ENCODE measurements at places on chromosomes 1 and 21.
A peak's percentile ranks its signal among the peaks of the same experiment; 100 is the strongest.

GRCh38 chr1:185317886-185318310 is 855 bp upstream of the IVNS1ABP start:
- peak; percentile 42 for DNase-seq

DNA sequence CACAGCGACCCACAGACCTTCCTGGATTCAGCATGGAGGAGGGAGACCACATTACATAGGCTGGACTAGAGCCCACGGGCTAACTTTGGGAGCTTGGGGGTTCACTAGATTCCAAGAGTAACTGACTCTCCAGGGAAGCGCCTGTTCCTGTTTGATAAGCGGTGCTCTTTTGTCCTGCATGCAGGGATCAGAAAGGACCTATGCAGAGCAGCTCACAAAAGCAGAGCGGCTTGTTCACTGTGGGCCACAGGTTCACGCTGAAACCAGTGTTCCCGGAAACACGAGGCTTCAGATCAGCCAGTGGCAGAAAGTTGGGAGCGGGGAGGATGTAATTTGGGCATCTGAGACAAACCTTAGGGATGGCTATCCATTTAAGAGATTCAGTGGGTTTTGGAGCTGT is 403.9 kb downstream of the PCP4 start:
- DNase-seq: no peak

GRCh38 chr1:100613817-100614559 is 76.0 kb downstream of the GPR88 start:
- DNase-seq: no peak

DNA sequence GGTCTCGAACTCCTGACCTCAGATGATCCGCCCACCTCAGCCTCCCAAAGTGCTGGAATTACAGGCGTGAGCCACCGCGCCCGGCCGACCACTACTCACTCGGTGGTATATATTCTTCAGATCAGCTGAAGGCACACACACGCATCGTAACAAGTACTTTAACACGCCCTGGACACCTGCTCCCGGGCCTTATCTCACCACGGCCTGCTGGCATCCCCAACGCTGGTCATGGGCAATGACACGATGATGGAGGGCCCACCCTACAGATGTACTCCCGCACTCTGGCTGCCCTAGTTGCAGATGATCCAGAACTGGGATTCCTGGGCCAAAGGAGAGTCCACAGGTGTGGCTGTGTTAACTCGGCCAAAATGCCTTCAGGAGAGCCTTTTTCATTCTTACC is 11.6 kb downstream of the UBE2J2 start:
- no peak for DNase-seq

- no peak for DNase-seq
These were observed 222.3 kb downstream of the TPR start for GRCh38 chr1:186152620-186153239.

DNA sequence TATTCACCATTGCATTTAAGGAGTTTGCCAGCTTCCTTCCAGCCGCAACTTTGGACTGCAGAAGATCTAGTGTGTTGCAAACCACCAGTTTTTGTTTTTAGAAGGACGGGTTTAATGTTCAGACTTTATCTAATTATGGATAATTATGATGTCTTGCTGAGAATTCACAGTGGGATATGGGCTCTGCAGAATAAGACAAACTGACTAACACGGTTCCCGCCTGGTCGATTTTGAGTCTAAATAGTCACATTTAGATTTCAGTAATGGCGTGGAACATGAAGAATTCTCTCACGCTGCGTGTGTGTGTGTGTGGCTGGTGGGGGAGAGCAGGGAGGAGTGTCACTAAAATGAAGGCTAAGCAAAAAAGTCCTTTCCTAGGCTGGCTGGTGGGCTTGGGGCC is 48.5 kb upstream of the DMRTB1 start:
- no peak for DNase-seq

DNA sequence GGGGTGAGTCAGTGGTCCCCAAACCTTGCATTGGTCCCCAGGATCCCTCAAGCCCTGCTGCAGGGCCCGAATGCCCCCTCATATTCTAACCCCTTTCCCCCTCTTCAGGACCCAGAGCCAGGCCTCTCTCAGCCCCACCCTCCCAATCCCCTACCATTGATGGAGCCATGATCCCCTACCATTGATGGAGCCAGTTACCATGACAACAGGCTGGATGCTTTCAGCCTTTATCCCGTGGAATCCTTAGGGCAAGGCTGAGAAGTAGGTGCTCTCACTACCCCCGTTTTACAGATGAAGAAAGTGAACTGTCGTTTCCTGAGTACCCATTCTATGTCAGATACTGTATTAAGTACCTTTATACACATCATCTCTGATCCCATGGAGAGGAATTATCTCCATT is 70.8 kb downstream of the EPHB2 start:
- no peak for DNase-seq

DNA sequence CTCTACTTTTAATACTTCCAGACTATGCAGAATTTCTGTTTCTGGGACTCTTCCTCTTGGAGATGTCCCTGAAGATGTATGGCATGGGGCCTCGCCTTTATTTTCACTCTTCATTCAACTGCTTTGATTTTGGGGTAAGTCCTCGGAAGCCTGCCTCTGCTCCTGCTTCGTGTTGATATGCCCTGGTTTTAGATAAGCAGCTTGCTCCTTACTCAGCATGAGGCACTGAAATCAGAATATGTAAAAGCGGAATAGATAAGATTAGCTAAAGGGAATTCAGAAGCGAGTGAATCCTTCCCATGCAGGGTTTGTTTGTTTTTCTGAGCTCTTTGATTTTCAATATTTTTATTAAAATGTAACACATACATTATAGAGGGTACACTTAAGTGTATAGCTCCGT is 234.7 kb downstream of the CACNA1E start:
- DNase-seq: no peak

GRCh38 chr1:119633575-119633974 is 14.5 kb downstream of the ZNF697 start:
- DNase-seq: no peak

DNA sequence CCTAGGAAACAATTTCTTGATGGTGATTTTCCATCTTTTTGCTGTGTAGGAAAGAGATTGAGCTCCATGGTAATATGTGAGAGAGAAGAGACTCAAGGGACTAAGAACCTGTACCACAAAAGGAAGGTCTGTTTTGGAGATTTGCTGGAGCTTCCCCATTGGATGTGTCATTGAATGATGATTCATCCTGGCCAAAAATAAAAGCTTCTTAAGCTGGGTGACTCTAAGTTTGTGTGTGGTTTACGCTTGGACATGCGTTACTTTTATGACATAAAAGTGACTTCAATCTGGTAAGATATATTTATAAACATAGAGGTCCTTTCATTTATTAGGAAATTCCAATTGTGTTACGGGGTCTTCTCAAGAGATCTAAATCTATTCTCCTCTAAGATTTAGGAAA is 17.4 kb upstream of the IL19 start:
- DNase-seq: no peak

DNA sequence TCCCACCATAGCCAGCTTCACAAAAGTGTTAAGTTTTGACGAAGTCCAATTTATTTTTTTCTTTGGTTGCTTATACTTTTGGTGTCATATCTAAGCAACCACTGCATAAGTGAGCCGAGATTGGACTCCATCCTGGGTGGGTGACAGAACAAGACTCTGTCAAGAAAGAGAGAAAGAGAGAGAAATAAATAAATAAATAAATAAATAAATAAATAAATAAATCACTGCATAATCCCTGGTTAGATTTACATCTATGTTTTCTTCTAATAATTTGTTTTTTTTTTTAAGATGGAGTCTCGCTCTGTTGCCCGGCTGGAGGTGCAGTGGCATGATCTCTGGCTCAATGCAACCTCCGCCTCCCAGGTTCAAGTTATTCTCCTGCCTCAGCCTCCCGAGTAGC is 18.3 kb upstream of the ZFYVE9 start:
- no peak for DNase-seq

GRCh38 chr21:33245289-33245918 is 15.7 kb downstream of the IFNAR2 start:
- no peak for DNase-seq

DNA sequence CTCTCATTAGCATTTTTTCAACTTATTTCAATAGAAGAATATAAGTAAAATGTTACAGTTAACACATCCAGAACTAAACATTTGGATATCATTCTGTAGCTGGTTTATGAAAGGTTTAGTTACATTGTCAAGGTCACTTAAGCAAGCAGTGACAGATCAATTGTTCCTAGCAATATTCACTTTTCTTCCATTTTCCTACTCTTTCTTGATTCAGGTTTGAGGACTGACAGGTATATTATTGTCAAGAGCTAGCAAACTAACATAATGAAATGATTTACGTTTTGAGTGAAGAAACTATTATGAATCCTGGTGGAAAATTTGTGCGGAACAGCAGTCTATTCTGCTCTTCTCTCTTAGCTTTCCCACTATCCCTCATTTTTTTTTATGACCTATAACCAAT is 220.4 kb upstream of the ADGRL4 start:
- DNase-seq: no peak

GRCh38 chr1:247172996-247173395 is 1.2 kb upstream of the ZNF124 start:
- no peak for DNase-seq

GRCh38 chr1:163774401-163774945 is 452.7 kb downstream of the NUF2 start:
- DNase-seq: no peak

- DNase-seq: no peak
These were observed 4.1 kb upstream of the TMEM81 start for GRCh38 chr1:205088341-205088740.

- no peak for DNase-seq
These were observed 184.4 kb upstream of the GALNT2 start for GRCh38 chr1:229882621-229883020.

DNA sequence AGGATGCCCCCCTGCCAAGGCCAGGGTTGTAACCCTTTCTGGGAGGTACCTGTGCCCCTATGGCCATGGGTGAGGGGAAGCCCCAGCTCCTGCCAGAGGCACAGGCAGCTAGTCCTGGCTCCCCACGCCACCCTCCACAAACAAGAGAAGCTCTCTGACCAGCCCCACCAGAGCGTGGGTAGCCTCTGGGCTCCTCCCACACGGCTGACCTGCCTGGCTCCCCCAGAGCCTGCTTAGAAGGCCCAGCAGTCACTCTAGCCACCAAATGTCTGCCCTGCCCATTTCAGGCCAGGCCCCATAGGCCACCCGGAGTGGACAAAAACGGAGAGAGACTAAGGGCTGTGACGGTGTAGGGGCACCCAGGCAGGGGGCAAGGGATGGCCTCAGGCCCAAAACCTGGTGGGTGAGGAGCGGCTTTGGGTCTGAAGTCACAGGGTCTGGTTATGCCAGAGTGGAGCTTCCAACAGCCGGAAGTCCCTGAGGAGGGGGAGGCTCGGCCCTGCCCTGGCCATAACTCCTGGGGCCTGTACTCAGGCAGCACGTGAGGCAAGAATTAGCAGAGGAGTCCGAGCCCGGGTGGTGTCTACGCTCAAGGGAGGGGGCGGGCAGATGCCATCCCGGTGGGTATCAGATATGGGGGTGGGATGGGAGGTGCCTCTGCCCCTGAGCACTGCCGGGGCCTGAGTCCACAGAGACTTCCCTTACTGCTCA is 155.4 kb downstream of the CASZ1 start:
- no peak for DNase-seq

DNA sequence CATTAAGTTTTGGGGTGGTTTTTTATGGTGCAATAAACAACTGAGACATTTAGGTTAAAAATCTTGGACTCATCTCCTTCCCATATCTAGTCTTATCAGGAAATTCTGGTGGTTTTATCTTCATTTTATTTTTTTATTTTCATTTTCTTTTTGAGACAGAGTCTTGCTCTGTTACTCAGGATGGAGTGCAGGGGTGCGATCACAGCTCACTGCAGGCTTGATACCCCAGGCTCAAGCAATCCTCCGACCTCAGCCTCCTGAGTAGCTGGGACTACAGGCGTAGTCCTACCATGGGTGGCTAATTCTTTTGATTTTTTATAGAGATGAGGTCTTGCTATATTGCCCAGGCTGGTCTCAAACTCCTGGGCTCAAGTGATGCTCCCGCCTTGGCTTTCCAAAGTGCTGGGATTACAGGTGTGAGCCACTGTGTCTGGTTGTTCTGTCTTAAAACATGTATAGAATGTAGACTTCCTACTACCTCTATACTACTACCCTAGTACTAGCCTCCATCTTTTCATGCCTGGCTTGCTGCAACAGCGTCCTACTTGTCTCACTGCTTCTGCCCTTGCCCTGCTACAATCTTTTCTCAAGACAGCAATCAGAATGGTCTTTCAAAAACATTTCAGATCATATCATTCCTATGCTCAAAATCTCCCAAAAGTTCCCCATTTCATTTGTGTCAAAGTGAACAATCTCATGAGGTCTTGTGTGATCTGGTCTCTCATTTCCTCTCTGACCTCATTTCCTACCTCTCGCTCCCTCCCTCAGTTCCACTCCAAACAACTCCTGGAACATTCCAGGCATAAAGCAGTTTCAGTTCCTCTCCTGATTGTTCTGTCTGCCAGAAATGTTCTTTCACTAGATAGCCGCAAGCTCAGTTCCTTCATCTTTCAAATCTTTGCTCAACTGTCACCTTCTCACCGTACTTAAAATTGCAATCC is 5.9 kb upstream of the FCGR2A start:
- DNase-seq: no peak

- peak; percentile 56 for DNase-seq
These were observed 19.7 kb downstream of the RCC2 start for GRCh38 chr1:17419626-17420328.

GRCh38 chr1:18644446-18644845 is 13.8 kb downstream of the PAX7 start:
- DNase-seq: no peak

DNA sequence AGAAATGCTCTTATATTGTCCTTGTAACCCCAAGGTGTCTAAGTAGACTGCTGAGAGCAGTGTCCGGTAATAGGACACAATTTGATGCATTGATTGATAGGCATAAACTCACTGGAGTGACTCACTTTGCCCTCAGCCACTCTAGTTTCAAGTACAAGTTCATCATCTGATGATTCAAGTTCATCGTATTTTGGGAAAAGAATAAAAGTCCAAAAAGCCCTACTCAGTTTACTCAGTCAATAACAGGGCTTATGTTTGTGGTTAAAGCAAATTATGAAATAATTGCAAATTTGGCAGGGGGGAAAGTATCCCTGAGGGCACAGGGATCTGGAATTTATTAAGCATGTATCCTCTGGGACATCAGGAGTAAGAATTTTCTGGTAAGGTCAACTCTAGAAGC is 7.6 kb upstream of the ATF3 start:
- no peak for DNase-seq

DNA sequence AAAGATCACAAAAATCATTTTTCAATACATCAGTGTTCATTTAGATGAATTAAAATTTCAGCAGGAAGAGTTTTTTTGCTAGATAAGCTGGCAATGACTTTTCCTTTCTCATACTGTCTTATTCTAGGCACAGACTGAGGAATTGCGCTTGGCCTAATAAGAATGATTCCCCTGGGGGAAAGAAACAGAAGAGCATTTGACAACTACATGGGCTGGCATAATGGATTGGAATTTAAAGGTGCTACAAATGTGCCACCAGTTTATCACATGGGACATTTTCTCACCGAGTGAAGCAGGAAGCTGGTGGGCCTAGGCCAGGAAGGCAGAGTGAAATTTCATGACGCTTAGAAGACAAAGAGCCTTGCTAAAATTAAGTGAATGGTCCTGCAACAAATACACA is 39.3 kb downstream of the CDKN2C start:
- DNase-seq: no peak

- no peak for DNase-seq
These were observed 116.1 kb downstream of the SPATA17 start for GRCh38 chr1:217747156-217747769.

GRCh38 chr1:246482805-246483568 is 24.1 kb downstream of the SMYD3 start:
- no peak for DNase-seq

Measured in stimulated activated CD4-positive, alpha-beta T cell treated with anti-CD3 and anti-CD28 coated beads, Interleukin-4, amount 100 ng/mL, for 48 hours (primary cell).